ENCODE measurements at places on chromosomes 4 and X. TPM values are rescaled to one million over a fixed set of nuclear protein-coding genes. Genes with fewer than 3 reads are reported as not detected.

The RTL9 gene
- not detected for total RNA-seq

The MCF2 gene
- not detected for total RNA-seq

The RTL5 gene
- total RNA-seq: 9.9 TPM

The GPR50 gene
- total RNA-seq: not detected
